Endothelial cell of umbilical vein (primary cell): ENCODE measurements at places on chromosomes 12 and 14. TPM values are rescaled to one million over a fixed set of nuclear protein-coding genes. Genes with fewer than 3 reads are reported as not detected.

DNA sequence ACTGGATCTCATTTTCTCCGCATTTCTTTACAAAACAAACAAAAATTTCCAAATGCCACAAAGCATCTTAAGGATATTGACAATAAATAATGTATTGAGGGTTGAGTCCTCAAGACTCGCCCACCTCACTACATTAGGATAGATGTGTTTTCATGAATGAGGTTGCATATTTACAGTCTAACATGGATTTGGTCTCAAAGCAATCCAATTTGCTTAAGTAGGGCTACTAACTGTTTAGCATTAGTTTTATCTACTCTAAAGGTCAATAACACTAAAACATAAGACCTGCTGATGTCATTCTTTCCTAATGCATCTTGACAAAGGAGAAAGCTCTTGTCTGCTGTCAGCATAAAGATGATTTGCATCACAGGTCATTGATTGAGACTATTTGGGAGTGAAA lies 82.4 kb downstream of the PTPRR start:
- DNase-seq = no peak

Gene SYNDIG1L
- polyA plus RNA-seq = not detected in 2 replicates

Gene PRB3
- not detected in 2 replicates for polyA plus RNA-seq

GRCh38 chr12:79911889-79912656 lies 22.8 kb downstream of the PPP1R12A start:
- no peak for DNase-seq

- DNase-seq = no peak
These were observed 337.1 kb upstream of the OR4E1 start for GRCh38 chr14:22010545-22011252.

DNA sequence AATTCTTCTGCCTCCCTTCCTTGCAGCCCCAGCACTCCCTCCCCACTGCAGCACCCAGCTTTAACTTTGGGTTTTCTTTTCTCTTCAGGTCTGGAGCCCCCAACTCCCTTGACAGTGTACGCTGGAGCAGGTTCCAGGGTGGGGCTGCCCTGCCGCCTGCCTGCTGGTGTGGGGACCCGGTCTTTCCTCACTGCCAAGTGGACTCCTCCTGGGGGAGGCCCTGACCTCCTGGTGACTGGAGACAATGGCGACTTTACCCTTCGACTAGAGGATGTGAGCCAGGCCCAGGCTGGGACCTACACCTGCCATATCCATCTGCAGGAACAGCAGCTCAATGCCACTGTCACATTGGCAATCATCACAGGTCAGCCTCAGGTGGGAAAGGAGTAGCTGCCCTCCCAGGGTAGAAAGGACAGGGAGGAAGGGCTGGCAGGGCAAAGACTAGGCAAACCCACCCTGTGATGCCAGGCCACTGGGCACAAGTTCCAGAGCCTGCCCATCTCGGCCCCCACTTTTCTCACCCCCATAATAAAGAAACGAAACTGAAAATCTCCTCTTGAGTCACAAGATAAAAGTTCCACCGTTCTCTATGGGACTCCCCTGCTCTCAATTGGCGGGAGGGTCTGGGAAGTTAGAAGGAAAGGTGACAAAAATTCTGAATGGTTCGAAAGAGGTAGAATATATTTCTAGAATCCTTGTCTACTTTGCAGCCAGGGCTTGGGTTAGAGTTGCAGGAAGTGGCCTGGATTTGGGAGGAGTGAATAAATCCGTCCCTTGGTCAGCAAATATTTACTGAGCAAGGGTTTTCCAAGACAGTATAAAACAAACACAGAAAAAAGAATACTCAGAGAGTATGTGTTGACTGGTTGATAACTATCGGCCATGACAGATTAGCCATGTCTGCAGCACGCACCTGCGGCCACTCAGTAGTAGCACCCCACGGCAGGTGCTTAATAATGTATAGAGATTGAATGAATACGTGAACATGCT lies 3.2 kb downstream of the LAG3 start:
- DNase-seq = no peak

DNA sequence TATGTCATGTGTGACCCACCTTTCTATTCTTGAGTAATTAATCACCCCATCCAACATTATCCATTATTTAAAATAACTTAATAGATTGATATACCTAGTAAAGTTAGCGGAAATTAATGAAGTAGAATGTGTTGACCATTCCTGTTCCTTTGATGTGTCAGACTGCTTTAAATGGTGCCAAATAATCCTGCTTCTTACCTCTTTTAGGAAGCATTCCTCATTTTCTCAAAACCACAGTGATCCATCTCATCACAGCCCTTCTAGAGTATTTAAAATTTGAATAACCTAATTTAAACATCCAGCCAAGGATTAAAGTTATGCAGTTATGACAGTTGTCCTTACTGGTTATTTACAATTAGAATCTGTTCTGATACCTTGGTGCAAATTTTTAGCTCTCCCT lies 6.9 kb downstream of the MGAT4C start:
- no peak for DNase-seq

Gene CMA1
- polyA plus RNA-seq = not detected in 2 replicates

- no peak for DNase-seq
These were observed 206.4 kb upstream of the PELI2 start for GRCh38 chr14:55911776-55912175.

GRCh38 chr12:2250797-2251196 lies 198.0 kb downstream of the CACNA1C start:
- DNase-seq = no peak

Gene XRCC3
- polyA plus RNA-seq = 13.4 and 13.6 TPM in 2 replicates
